Fibroblast of gingiva (primary cell): ENCODE measurements at places on chromosomes 5 and 9.

- peak; percentile 14 for DNase-seq
Measured at GRCh38 chr9:105842023-105842644, 147.8 kb downstream of the TMEM38B start.

DNA sequence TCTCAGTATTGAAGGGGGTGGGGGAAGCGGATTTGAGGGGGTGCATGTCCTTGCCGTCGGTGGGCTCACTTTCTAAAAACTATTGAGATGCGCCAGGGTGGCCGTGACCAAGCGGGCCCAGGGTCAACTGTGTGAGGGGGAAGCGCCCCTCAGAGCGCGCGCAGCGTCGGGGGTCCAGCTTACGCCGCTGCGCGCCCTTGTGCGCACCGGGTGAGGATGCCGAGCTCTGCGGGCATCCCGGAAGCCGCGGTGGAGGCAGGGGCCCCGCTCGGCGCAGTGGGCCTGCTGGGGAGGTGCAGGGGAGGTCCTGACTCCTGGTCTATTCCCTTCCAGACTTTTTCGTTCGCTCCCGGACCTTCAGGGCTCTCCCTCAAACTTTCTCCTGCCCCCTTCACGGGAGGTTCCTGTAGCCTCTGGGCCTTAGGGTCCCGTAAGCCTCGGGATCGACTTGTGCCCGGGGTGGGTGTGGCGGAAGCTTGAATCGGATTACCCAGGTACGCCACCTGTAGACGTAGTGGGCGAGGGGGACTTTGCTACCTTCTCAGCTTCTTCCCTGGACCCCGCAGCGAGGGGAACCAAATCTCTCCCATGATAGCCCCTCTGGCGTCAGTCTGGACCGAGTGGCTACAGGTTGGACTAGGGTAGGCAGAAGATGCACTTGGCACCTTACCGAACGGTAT, 2.5 kb upstream of the PRDM6 start:
- DNase-seq, result no peak

DNA sequence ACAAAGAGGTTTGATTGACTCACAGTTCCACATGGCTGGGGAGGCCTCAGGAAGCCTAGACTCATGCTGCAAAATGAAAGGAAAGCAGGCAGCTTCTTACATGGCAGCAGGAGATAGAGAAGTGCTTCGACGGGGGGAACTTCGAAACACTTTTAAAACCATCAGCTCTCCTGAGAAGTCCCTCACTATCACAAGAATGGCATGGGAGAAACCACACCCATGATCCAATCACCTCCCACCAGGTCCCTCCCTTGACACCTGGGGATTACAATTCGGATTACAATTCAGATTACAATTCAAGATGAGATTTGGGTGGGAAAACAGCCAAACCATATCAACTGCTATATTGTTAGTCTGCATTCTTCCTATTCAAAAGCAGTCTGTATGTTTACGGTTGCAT, 322.3 kb upstream of the ISL1 start:
- DNase-seq, result no peak

GRCh38 chr5:98772415-98773213, 849 bp upstream of the RGMB start:
- DNase-seq, result no peak

GRCh38 chr5:168609806-168610482, 30.8 kb upstream of the PANK3 start:
- DNase-seq, result no peak
